CD14-positive monocyte (primary cell): ENCODE measurements at places on chromosomes 7 and 10.

DNA sequence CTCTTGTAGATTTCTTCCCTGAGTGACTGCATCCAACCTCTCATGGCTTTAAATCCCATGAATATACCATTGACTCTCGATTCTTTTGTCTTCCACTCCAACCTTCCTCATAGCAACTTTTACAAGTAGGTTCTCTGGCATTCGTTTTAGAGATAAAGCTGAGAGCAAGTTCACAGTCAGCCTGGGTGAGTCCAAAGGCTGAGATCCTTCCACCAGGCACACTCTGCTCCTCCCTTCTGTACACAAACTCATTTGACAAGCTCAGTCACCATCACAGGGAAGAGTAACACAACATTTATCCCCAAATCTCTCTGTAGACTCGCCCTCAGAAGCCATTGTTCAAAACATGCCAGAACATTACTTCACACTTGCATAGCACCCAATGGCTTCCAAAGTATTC, 10.9 kb downstream of the CTTNBP2 start:
- no peak for DNase-seq

GRCh38 chr7:5589819-5590595, 166.4 kb upstream of the TNRC18 start:
- no peak for DNase-seq

- no peak for DNase-seq
Measured at GRCh38 chr7:1646957-1647891, 22.9 kb upstream of the ELFN1 start.

DNA sequence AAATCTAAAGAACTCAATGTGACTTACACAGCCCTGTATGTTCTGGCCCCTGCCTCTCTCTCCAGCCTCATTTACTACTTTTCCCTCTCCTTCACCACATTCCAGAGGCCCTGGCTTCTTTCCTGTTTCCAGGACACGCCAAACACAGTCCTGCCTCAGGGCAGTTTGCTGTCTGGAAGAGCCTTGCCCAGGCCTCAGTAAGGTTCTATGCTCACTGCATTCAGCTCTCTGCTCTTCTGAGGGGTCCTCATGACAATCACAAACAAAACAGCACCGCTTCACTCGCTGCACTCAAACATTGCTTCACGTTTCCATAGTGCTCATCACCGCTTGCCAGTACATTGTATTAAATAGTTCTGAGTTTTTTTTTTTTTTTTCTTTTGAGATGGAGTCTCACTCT, 35.1 kb upstream of the GARS1 start:
- DNase-seq = no peak

DNA sequence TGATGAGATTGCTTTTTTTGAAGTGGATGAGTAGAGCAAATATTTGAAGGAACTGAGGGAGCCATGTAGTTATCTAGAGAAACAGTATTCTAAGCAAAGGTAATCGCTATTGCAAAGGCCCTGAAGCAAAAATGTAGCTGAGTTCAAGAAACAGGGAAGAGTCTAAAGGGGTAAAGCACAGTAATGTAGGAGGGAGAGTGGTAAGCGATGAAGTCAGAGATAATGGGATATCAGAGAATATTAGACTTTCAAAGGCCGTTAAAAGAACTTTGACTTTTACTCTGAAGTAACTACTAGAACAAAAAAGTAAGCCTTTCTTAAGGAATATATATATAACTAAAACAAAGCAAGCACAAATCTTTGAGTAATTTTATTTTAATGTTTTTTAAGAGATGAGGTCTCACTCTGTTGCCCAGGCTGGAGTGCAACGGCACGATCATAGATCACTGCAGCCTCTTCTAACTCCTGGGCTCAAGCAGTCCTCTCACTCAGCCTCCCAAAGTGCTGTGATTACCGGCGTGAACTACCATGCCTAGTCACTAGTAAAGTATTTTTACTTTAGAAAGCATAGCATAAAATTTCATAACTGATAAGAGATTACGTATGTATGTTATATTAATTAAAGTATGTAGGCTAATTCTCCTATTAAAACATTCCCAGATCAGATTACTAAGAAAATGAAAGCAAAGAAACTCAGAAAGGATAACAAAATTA, 61.7 kb upstream of the OIT3 start:
- no peak for DNase-seq

DNA sequence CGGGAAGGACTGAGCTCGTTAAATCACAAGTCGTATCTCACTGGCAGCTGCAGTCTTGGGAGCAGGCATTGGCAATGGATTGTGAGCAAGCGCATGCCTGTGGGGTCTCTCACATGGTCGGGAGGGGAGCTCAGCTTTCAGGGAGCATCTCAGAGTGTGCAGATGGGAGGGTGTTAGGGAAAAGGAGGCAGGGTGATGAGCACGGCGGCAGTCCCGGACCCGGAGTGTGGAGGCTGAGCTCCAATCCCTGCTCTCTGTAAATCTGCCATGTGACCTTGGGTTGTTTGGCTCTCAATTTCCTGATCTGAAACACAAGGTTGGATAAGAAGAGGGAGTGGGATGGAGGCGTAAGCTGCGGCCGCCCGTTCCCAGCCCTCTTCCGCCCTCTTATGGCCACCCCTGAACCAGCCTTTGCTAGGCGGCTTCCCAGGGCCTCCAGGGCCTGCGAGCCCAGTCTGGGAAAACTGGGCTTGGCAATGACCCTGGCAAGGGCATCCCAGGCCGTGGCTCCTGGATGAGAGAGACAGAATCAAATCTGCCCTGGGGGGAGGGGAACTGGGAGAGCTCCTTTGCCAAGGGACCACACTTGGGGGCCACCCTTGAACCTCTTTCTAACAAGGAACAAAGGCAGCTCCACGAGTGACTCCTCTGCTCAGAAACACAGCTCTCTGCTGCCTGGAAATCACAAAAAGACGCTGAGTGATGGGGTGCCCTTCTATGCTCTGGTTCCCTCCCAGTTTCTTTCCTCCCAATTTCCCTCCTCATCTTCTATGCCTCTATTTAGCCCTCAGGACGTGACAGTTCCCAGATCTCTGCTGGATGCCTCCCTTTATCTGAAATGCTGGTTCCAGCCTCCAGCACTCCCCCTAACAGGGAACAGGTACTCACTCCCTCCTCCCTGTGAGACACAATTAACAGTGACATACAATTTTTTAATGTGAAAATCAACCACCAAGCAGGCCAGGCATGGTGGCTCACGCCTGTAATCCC, 41.7 kb upstream of the LOXL4 start:
- no peak for DNase-seq

- DNase-seq = no peak
Measured at GRCh38 chr7:117129521-117129955, 176.2 kb downstream of the ST7 start.

- no peak for DNase-seq
Measured at GRCh38 chr10:65231148-65231547, 1694.7 kb upstream of the LRRTM3 start.

GRCh38 chr10:129056734-129057689, 410.0 kb upstream of the MGMT start:
- DNase-seq = no peak

- no peak for DNase-seq
Measured at GRCh38 chr7:16697507-16698199, 51.7 kb downstream of the BZW2 start.

DNA sequence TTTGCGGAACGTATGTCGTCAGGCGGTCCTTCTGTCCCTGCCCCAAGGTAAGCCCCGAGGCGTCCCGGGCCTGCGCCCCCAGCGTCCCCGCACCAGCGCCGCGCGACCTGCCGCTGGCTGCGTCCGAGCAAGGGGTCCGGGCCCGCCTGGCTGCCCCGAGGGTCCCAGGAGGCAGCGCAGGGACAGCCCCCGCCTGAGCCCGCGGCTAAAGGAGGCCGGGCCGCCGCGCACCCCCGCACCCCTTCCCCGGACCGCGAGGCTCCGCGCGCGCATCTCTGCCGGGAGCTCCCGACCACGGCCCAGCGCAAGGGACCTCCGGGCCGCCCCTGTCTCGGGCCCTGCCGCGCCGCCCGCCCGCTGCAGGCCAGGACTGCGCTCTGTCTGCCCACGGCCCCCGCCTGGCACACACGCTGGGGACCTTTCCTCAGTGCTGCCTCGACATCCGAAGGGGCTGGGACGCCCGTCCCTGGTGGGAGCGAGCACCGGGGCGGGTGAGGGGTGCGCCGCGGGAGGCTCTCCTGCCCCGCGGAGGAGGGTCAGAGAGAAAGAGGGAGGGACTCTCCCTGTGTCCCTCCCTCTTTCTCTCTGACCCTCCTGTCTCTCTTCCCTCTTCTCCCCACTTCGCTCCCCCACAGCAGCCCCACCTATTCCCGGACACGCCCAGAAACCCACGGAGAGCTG, 25.0 kb downstream of the SHH start:
- DNase-seq = no peak

GRCh38 chr7:13702251-13702650, 287.2 kb downstream of the ETV1 start:
- no peak for DNase-seq

GRCh38 chr7:142805350-142806021, 34.7 kb downstream of the PRSS2 start:
- no peak for DNase-seq

DNA sequence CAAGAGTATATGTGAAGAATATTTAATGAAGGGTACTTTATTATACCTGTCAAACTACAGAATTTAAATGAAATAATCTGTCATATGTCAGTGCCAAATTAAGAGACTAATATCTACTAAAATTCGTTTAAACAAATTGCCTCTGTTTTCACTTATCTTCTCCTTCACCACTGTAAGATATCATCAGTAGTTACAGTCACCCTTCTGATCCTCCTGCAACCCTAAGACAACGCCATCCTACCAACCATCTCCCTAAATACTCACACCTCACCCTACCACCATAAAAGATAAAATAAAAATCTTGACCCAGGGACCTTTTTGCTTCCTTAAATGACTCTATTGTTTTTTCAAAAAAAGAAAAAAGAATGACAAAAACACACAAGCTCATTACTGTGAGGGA, 20.8 kb downstream of the EZH2 start:
- DNase-seq = no peak

DNA sequence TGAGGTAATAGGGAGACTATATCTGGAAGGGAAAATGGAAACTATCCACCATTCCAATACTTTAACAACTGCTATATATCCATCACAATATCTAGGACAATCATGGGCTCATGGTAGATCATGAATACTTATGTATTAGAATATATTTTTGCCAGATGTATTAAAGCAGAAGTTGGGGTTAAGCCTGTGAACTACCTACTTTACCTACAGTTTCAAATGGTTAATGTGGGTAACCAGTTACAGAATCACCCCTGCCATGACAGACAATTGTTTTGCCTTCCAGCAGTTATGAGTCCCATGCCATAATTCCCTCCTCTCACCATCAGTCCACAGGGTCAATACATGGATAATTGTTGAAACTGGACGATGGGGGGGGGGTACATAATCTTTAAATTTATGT, 29.9 kb upstream of the RAPGEF5 start:
- DNase-seq = no peak

GRCh38 chr7:2873686-2874551, 29.8 kb upstream of the GNA12 start:
- peak; percentile 25 for DNase-seq

- DNase-seq = no peak
Measured at GRCh38 chr7:95246831-95247370, 77.4 kb downstream of the PON1 start.

- DNase-seq = no peak
Measured at GRCh38 chr7:30222515-30223215, 61.7 kb upstream of the ZNRF2 start.

- no peak for DNase-seq
Measured at GRCh38 chr7:92632791-92633190, 42.6 kb upstream of the FAM133B start.

GRCh38 chr7:27203964-27204594, 4.2 kb upstream of the HOXA13 start:
- no peak for DNase-seq

- no peak for DNase-seq
Measured at GRCh38 chr10:71783917-71784678, 10.8 kb upstream of the VSIR start.

GRCh38 chr10:29130190-29130673, 158.6 kb upstream of the LYZL1 start:
- DNase-seq = no peak

- DNase-seq = no peak
Measured at GRCh38 chr10:95508730-95509129, 52.4 kb downstream of the SORBS1 start.

DNA sequence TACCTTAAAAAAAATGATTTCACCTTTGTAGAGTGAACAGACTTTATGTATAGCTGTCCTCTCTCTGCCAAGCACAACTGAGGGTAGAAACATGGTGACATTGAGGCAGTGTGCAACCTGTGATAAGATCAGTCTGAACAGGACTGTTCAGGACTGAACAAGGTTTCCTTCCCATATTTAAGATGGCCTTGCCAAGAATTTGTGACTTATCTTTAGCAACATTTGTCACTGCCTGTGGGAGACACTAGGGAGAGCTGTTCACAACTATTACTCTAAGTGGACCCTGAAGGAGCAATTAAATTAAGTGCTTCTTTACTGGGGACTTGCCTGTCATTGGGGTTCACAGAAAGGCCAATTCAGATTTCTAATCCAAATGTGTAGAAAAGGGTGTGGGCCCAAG, 6.7 kb downstream of the OR13A1 start:
- DNase-seq = peak; percentile 40

DNA sequence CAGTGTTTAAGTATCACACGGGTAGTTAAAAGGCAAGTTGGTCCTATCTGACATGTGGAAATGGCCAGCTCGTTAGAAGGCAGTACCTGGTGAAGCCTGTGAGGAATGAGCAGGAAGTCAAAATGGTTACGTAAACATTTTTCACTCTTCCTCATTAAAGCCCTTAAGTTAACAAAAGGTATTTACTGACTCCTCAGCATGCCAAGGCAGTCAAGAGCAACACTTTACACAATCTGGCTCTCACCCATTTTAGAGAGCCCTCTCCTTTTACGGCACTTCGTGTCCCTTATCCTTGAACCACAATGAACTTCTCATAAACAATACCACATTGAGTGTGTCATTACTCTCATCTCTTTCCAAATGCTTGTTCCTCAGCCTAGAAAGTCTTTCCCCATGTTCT, 11.0 kb upstream of the RSBN1L start:
- peak; percentile 39 for DNase-seq

GRCh38 chr7:40205992-40206391, 71.2 kb downstream of the SUGCT start:
- no peak for DNase-seq

- no peak for DNase-seq
Measured at GRCh38 chr7:101102026-101102425, 16.7 kb downstream of the TRIM56 start.

GRCh38 chr7:116212869-116213268, 2.5 kb downstream of the TES start:
- peak; percentile 30 for DNase-seq

GRCh38 chr10:74121368-74121767, 29.3 kb downstream of the AP3M1 start:
- no peak for DNase-seq
